ENCODE measurements at places on chromosomes 7 and 10.

DNA sequence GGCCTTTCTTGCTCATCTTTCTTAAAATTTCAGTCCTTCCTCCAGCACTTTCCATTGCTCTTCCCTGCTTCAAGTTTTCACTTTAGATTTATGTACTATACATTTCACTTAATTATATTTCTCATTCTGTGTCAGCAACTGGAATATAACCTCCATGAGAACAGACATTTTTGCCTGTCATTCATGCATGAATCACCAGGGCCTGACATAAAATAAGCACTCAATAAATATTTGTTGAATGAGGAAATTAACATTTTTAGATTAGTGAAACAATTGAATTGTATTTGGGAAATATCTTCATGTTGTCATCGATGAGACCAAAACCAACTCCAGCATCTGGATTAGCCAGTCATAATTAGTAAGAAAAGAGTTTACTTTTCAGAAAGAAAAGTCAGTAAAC lies 6.1 kb downstream of the SAMD9L start:
- no peak for DNase-seq

GRCh38 chr7:113071465-113071864 lies 15.2 kb downstream of the GPR85 start:
- DNase-seq = no peak

- no peak for DNase-seq
Observed at GRCh38 chr10:24346877-24347519, 138.1 kb downstream of the KIAA1217 start.

GRCh38 chr7:40859965-40860543 lies 725.2 kb downstream of the SUGCT start:
- no peak for DNase-seq

GRCh38 chr7:33422825-33423645 lies 293.7 kb downstream of the BBS9 start:
- DNase-seq = no peak

GRCh38 chr10:125828311-125828710 lies 5.0 kb downstream of the BCCIP start:
- no peak for DNase-seq

GRCh38 chr10:1093696-1094095 lies 37.5 kb downstream of the WDR37 start:
- no peak for DNase-seq

GRCh38 chr7:133372337-133372736 lies 119.5 kb downstream of the EXOC4 start:
- no peak for DNase-seq

GRCh38 chr10:95601116-95601719 lies 40.0 kb upstream of the SORBS1 start:
- peak; percentile 5 for DNase-seq

GRCh38 chr10:77062381-77062780 lies 575.2 kb downstream of the KCNMA1 start:
- DNase-seq = no peak

GRCh38 chr10:73863039-73863817 lies 11.1 kb downstream of the CAMK2G start:
- no peak for DNase-seq

DNA sequence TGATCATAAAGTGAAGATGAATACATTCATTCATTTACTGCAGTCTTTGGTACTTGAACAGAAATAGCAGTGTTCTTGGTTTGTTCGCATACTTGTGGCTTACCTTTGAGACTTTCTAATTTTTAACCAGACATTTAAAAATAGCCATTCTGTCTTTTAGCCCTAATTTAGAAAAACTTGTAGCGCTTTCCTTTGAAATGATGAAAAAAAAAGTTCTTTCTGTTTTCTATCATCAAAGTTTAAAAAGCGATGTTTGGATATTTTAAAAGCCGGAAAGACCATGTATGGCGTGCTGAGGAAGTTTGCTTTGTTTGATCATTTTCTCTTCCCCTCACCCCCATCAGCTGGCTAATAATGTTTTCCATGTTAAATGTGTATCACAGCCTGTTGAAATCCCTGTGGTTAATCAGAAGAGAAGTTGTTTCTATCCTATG lies 116.3 kb downstream of the CUX1 start:
- DNase-seq = no peak
